ENCODE measurements at places on chromosomes 7 and 10. TPM values are rescaled to one million over a fixed set of nuclear protein-coding genes. Genes with fewer than 3 reads are reported as not detected.

GRCh38 chr10:75950307-75950706, 518.9 kb downstream of the LRMDA start:
- no peak for DNase-seq

GRCh38 chr7:1698201-1698600, 28.1 kb downstream of the ELFN1 start:
- DNase-seq: no peak

DNA sequence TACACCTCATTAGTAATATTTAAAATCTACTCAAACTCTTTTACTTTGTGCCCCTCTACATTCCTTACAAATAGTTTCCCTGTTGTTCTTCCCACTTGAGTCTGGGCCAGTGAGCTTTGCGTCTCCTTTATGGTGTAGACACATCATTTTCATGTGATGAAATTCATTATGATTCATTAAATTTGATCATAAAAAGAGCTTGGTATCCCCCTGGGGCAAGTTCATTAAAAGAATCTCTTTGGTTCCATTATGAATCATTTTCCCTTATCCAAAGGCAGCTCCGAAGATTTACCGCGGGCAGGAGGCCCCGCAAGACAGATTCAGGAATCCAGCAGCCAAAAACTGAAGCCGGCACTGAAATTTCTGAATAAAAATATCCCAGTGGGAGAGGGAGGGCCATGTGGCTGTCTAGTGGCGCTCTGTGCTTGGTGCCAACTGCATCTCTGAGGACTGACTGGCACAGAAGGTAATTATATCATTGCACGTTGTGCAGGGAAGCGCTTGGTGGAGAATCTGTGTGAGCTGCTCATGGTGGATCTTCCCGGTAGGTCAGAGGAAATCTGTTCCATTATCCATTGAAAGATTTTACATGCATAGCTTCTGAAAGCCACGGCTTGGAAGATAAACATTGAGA, 151.4 kb upstream of the PITRM1 start:
- DNase-seq: peak; percentile 53

GRCh38 chr7:142833174-142834048, 21.5 kb upstream of the EPHB6 start:
- DNase-seq: no peak

GRCh38 chr10:88227342-88228018, 355.6 kb downstream of the RNLS start:
- peak; percentile 28 for DNase-seq

DNA sequence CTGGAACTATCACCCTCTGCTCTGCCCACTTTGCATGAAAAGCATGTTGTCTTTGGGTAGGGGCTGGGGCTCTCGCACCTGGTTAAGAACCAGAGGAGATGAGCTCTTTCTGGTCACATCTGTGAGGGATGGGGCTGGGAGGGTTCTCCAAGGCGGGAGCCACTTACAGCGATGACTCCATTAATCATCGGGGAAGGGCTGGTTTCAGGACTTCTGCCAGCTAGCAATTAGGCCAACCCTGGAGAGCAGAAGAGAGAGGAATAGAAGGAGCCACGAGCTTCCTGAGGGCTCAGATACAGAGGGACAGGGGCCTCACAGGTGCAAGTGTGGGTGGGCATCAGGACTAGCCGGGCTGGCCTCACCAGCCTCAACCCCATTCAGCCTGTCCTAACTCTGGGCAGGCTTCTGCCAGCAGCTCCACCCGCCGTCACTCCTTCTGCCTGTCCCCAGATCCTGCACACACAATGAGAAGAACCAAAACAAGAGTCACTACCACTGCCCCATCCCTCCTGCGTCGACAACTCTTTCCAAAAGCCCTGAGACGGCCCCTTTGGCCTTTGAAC, 8.4 kb downstream of the AQP1 start:
- peak; percentile 34 for DNase-seq

GRCh38 chr10:82464966-82465365, 590.0 kb downstream of the NRG3 start:
- DNase-seq: no peak

DNA sequence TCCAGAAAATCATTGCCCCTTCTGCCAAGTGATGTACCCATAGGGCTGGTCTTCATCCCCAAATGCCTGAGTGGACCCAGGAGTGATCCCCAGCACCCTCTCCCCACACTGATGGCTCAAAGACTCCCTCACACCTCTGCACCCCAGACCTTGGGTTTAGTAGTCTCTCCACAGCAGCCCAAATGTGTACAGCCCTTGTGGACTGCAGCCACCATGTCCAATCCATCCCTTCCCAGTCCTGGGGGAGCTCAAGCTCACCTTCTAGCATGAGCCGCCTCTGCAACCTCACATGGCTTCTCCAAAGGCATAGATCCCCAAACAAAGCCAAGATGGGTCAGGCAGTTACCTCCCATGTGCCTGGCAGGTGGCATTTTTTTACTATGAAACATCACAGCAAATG, 50.1 kb downstream of the PRLHR start:
- no peak for DNase-seq

- DNase-seq: no peak
Measured at GRCh38 chr10:69464401-69464800, 13.1 kb downstream of the TSPAN15 start.

GRCh38 chr10:123269017-123269552, 114.9 kb downstream of the BUB3 start:
- no peak for DNase-seq

- no peak for DNase-seq
Measured at GRCh38 chr10:117454502-117454901, 79.3 kb upstream of the PDZD8 start.

DNA sequence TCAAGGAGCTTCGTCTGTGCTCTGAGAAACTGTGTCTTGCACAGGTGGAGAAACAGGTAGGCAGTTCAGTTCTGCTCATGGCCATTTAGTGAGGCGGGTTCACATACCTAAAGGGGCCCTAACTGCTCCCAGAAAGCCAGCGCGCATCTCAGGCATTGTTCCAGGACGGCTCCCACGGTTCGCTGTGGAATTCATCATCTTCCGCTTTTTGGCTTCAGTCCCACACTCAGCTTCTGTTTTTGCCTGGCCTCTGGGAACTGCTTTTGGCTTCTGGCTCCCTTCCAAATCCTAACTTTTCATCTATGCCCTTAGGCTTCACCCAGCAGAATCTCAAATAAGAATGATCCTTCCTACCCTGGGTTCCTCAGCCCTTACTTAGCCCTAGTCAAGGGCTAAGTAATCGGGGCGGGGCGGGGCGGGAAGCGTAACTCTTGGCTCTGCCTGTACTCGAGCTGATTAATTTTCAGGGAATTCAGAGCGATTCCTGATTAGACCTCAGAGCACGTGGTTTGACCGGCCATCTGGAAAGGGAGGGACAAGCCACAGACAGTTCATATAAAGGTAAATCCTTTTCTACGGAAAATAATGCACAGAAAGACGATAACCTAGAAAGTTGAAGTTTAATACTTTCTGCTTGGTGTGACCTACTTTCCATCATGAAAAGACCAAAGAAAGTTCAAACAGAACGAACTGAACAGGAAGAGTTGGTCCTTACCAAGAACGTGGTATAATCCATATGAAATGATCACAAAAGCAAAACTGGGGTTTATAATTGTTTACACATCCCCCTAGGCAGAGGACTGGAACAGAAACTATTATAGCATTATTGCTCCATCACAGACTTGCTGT, 105.7 kb downstream of the ST8SIA6 start:
- DNase-seq: peak; percentile 90

GRCh38 chr7:101699399-101699798, 70.3 kb upstream of the MYL10 start:
- no peak for DNase-seq

GRCh38 chr7:134632052-134632451, 14.6 kb upstream of the BPGM start:
- no peak for DNase-seq

GRCh38 chr7:114302858-114303257, 111.8 kb upstream of the FOXP2 start:
- no peak for DNase-seq

- DNase-seq: no peak
Measured at GRCh38 chr10:36880898-36881297, 244.5 kb upstream of the ANKRD30A start.

DNA sequence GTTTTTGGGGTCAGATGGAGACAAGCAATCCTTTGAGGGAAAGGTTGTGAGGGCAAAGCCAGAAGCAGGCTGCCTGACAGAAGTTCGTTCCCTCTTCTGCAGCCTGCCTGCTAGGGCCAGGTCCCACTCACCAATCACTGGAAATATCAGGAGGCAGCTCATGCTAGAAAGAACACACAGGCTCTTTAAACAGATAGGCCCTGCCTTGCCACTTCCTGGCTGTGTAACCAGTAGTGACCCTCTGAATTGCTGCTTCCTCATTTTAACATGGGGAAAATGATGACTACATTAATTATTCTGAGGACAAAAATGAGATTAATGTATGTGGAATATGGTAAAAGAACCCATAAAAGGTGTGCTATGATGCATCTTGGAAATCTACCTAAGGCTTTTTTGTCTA, 50.5 kb upstream of the MRLN start:
- no peak for DNase-seq

DNA sequence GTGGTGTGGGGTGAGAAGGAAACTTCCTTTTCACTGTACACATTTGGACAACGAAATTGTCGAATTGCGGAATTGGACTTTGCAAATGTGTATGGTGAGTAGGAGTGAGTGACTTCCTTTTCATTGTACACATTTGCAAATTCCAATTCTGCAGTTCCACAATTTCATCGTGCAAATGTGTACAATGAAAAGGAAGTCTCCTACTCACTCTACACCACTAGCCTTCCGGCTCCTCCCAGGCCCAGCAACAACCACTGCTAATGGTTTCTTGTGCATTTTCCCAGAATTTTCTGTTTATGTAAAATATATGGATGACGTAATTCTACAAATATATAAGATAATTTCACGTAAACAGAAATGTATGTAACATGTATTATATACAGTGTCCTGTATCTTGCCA, 118.5 kb downstream of the ARL4A start:
- no peak for DNase-seq

DNA sequence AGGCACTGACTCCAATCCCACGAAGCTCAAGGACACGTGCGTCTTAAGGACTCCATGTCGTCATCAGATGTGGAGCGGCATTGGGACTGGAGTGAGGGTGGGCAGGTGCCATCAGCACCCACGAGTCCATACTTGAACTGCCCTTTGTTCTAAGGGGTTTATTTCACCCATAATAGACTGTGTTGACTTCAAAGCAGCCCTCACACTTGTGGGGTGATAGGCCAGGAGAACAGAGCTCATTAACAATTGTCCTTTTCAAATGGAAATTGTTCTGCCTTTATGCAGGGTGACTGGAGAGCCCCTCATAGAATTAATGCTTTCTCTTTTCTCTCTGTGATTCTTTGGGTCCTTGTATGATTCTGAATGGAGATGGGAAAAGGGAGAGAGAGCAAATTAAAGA, 376.9 kb upstream of the MGMT start:
- DNase-seq: no peak

DNA sequence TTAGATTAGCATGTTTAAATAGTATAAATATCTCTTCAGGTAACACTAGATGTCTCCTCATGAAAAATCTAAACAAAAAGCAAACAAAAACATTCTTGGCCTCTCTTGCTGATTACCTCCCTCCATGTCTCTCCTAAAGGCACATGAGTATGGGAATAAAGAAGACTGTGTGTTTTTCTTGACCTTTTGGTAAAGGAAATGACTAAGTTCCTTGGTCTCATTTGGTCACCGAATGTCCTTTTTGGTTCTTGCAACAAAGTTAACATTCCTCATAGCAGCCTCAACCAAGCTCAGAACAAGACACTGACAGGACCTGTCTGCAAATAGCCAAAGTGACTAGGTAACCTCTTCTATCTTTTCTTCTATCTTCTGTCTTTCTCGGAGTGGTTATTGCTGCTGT, 35.5 kb downstream of the POM121L12 start:
- no peak for DNase-seq

- no peak for DNase-seq
Measured at GRCh38 chr10:130425169-130425568, 289.0 kb downstream of the GLRX3 start.

DNA sequence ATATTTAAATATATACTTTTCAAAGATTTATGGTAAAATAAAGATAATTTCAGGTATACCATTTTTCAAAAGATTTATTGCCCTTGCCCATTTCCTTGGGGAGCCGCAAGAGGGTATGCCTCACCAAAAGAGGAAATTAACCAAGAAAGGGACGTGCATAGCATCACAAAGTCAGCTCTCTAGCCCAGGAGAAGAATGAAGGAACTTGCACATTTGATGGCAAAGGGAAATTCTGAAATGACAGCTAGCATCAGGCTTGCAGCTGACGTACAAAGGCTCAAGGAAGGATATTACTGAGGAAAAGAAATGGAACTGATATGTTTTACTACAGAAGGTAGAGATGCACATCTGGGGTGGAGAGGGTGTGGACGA, 93.6 kb upstream of the RSU1 start:
- no peak for DNase-seq

DNA sequence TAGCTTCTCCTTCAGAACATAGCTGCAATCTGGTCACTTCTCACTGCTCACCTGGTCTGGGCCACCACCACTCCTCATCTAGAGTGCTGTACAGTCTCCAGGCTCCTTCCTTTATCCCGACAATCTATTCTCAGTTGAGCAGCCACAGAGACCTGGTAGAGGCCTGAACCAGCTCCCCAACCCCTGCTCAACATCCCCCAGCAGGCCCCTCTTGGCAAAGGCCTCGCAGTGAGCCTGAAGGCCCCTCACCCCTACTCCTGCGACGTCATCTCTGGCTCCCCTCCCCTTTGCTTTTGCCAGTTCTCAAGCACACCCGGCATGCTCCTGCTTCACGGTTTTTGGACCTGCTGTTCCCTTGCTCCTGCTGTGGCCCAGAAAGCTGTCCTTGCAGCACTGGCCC, 113.9 kb downstream of the ARHGAP22 start:
- no peak for DNase-seq

DNA sequence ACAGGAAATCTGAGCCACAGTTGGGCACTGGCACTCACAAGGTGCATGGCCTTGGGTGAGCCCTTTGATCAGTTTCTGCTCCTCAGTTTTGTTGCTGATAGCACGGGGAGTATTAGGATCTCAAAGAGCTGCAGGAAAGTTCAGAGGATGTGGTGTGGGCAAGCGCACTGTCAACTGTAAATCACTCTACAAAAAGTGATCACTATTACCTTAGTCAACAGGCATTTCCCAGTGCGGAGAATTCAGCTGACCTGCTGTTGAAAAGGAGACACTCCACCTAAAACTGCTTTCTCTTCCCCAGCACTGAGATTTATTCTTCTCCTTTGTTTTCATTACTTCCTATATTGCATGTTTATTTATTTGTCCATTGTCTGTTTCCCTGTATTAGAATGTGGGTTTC, 331.0 kb downstream of the PRPF18 start:
- no peak for DNase-seq

GRCh38 chr10:4111643-4112042, 326.6 kb upstream of the KLF6 start:
- peak; percentile 46 for DNase-seq

GRCh38 chr10:34341473-34341872, 473.6 kb downstream of the PARD3 start:
- peak; percentile 24 for DNase-seq

GRCh38 chr7:29538389-29538788, 25.2 kb upstream of the PRR15 start:
- no peak for DNase-seq

TRIM56 gene
- total RNA-seq: 24.4 TPM

LIPF gene
- not detected for total RNA-seq

ACTL6B gene
- total RNA-seq: not detected

CNPY1 gene
- total RNA-seq: not detected

SPDYE3 gene
- total RNA-seq: not detected

CFAP58 gene
- 0.86 TPM for total RNA-seq

PRSS37 gene
- total RNA-seq: not detected

NAT16 gene
- total RNA-seq: 0.16 TPM

ATG9B gene
- total RNA-seq: 1.8 TPM

GPC2 gene
- total RNA-seq: 7.6 TPM

CRTAC1 gene
- 2.6 TPM for total RNA-seq

CALY gene
- 1.1 TPM for total RNA-seq

CLEC5A gene
- total RNA-seq: not detected

C7orf33 gene
- total RNA-seq: not detected

SLC16A12 gene
- total RNA-seq: 0.31 TPM

ADAMTS14 gene
- total RNA-seq: 30.2 TPM
